Liver (tissue), 10 donors: ENCODE measurements at places on chromosomes 7 and 10. TPM values are rescaled to one million over a fixed set of nuclear protein-coding genes. Genes with fewer than 3 reads are reported as not detected.

CNNM1 gene
- total RNA-seq: 0.08 TPM

PPP1R9A gene
- total RNA-seq: 4.1 TPM

EFCAB10 gene
- not detected for total RNA-seq

AUTS2 gene
- total RNA-seq: 24.4 TPM

PDGFA gene
- total RNA-seq: 5.1 TPM

CELF2 gene
- 8.5 TPM for total RNA-seq

PRLHR gene
- total RNA-seq: under 0.01 TPM

SPDYE9 gene
- total RNA-seq: not detected

FAM25G gene
- total RNA-seq: not detected

VPS37D gene
- 0.98 TPM for total RNA-seq

PIK3AP1 gene
- total RNA-seq: 43.0 TPM

EBF3 gene
- not detected for total RNA-seq

CFAP70 gene
- 0.98 TPM for total RNA-seq

AQP1 gene
- 27.9 TPM for total RNA-seq

NFE2L3 gene
- total RNA-seq: 0.92 TPM

LOXL4 gene
- total RNA-seq: 18.5 TPM

FAM180A gene
- 10.5 TPM for total RNA-seq

ZCWPW1 gene
- 2.3 TPM for total RNA-seq

UNC5B gene
- 1.8 TPM for total RNA-seq

ZNF365 gene
- under 0.01 TPM for total RNA-seq

AKR1C4 gene
- 3.2 TPM for total RNA-seq

NEBL gene
- 1.8 TPM for total RNA-seq

SND1 gene
- 214 TPM for total RNA-seq

ADGRA1 gene
- 0.70 TPM for total RNA-seq

UTF1 gene
- total RNA-seq: not detected

CTAGE6 gene
- not detected for total RNA-seq

SH2D4B gene
- total RNA-seq: not detected

STRIP2 gene
- 0.50 TPM for total RNA-seq

MARCHF5 gene
- total RNA-seq: 9.7 TPM

GIMAP6 gene
- total RNA-seq: 15.0 TPM

EPHA1 gene
- 12.0 TPM for total RNA-seq

PDK4 gene
- 116 TPM for total RNA-seq

GAD2 gene
- not detected for total RNA-seq

CHAT gene
- not detected for total RNA-seq

TMEM225B gene
- 0.17 TPM for total RNA-seq

ZEB1 gene
- 8.0 TPM for total RNA-seq

KCNH2 gene
- total RNA-seq: 0.33 TPM

ADIRF gene
- 17.1 TPM for total RNA-seq

PGAM2 gene
- 2.3 TPM for total RNA-seq

CPVL gene
- 39.0 TPM for total RNA-seq

WAPL gene
- 36.1 TPM for total RNA-seq

MYL7 gene
- not detected for total RNA-seq

ECHS1 gene
- total RNA-seq: 214 TPM

FRMD4A gene
- total RNA-seq: 17.1 TPM

TMEM196 gene
- not detected for total RNA-seq

HTR5A gene
- total RNA-seq: not detected

MICALL2 gene
- total RNA-seq: 10.0 TPM

PROSER2 gene
- 10.9 TPM for total RNA-seq
